KG1 (cell line): ENCODE measurements at places on chromosomes 13 and 19.

DNA sequence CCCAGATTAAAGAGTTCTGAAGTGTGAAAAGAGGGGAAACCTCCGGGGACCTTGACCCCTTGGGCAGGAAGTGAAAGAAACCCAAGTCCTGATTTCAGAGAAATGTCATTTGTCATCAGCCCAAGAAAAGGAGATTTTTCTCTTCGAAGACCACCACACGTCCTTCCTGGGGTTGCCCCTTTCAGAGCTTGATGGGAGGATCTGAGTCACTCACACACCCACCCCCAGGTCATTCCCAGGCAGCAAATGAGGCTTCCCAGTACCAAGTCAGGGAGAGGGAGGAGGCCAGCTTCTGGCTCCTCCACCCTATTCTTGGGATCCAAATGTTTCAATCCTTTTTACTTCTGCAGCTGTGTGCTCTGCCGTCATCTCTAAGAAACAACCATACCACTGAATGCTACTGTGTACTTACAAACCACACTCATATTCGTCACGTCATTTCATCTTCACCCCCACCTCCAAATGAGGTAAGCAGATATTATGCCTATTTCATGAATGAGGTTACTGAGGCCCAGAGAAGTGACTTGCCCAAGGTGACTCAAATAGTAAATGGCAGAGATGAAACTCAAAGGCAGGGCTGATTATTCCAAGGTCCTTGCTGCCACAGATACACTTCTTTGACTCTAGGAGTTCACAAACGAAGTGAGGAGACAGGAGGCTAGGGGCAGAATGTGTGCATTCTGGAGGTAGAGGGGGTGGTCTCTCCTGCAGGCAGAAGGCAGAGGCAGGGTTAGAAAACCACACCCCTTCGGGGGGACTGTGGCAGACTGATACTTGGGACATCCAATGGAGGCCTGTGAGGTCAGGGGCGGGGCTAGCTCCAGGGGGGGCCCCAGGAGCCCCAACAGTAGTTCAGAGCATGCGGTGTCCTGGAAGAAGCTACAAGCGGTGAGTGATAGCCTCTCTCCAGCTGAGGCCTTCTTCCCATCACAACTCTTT lies 5.0 kb upstream of the KMT2B start:
- DNase-seq = no peak

- no peak for DNase-seq
Measured at GRCh38 chr13:95492044-95492801, 60.3 kb upstream of the CLDN10 start.

- DNase-seq = no peak
Measured at GRCh38 chr19:15672580-15673175, at the start of gene CYP4F12. CYP4F12 (plus strand) TSS chr19:15673087; CDS start chr19:15673530, 443 bp downstream.

DNA sequence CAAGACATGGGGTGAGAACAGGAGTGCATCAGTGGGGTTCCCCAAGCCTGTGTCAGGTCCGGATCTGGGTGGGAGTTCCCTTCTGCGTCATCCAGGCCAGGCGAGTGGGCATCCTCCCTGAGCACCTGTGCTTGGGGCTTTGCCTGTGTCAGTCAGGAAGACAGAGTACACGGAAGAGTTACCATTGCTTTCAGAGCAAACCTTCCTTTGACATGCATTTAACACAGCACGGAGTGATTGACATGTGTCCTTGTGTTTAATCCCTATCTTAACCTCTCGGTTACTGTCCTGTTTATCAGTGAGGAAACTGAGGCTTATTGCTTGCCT lies 47.6 kb downstream of the CAPN12 start:
- no peak for DNase-seq

DNA sequence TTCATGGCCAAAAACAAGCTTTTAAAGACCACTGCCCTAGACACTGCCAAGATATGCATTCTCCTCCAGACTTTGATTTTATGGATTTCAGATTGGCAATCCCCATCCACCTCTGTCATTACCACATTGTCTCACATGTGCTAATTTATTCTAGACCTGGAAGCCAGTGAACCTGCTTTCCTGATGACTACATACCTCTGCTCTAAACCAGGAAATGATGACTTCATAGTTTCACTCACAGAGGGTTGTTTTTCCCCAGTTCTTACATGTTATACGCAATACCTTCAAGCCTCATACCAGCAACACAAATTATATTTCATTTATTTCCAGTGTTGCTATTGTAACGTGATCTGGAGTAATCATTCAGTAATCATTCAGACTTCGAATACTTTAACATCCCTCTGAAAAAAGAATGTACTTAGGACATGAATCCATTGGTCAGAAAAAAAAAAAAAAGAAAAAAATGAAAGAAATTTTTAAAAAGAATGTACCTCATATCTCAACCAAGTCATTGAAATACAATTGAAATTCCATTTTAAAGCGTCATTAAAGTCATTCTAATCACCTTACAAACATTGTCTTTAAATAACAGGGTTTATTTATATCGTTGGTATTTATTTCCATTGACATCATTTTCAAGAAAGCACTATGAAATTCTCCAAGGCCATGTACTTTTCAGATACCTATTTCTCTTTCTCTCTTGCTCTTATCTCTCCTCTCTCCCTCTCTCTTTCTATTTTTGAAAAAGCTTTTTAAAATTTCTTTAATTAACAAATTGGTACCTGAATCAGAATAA lies 33.4 kb upstream of the KLF5 start:
- DNase-seq = no peak

DNA sequence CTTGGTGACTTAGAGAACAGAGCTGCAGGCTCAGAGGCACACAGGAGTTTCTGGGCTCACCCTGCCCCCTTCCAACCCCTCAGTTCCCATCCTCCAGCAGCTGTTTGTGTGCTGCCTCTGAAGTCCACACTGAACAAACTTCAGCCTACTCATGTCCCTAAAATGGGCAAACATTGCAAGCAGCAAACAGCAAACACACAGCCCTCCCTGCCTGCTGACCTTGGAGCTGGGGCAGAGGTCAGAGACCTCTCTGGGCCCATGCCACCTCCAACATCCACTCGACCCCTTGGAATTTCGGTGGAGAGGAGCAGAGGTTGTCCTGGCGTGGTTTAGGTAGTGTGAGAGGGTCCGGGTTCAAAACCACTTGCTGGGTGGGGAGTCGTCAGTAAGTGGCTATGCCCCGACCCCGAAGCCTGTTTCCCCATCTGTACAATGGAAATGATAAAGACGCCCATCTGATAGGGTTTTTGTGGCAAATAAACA lies 9.9 kb downstream of the APOC1 start:
- DNase-seq = no peak

GRCh38 chr13:88051746-88052482 lies 380.7 kb downstream of the SLITRK5 start:
- no peak for DNase-seq
